ENCODE measurements at places on chromosomes 5 and 9. TPM values are rescaled to one million over a fixed set of nuclear protein-coding genes. Genes with fewer than 3 reads are reported as not detected.

GRCh38 chr9:133459476-133460404, at the start of gene CACFD1:
CACFD1 (plus strand) TSS chr9:133459978; CDS start chr9:133460067, 89 bp downstream.
- DNase-seq = peak; percentile 100

- no peak for DNase-seq
These were observed 5.4 kb downstream of the GOLM1 start for GRCh38 chr9:86093788-86094555.

Gene TARS1
- total RNA-seq = 59.9 TPM

Gene TNC
- 133 TPM for total RNA-seq

DNA sequence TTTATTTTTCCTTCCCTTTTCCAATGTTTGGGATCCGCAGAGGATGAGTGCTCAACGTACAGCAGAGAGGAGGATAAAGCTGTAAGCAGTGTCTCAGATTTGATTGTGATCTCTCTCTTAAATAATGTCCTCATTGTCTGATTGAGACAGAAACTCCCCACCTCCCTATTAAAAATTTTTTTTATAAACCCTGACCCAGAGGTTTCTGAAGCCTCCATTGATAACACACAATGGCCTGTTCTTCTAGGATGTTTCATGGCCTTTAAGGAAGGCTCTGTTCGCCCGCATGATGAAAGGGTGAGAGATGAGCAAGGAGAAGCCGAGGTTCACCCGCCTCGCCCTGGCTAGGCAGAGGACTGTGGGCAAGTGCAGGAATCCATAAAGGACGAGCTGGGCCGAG, 138.2 kb upstream of the GAS1 start:
- DNase-seq = no peak

Gene ENTPD8
- total RNA-seq = 0.09 TPM

- DNase-seq = no peak
These were observed 16.5 kb downstream of the HSDL2 start for GRCh38 chr9:112396416-112396815.

Gene ZCCHC9
- total RNA-seq = 14.2 TPM

DNA sequence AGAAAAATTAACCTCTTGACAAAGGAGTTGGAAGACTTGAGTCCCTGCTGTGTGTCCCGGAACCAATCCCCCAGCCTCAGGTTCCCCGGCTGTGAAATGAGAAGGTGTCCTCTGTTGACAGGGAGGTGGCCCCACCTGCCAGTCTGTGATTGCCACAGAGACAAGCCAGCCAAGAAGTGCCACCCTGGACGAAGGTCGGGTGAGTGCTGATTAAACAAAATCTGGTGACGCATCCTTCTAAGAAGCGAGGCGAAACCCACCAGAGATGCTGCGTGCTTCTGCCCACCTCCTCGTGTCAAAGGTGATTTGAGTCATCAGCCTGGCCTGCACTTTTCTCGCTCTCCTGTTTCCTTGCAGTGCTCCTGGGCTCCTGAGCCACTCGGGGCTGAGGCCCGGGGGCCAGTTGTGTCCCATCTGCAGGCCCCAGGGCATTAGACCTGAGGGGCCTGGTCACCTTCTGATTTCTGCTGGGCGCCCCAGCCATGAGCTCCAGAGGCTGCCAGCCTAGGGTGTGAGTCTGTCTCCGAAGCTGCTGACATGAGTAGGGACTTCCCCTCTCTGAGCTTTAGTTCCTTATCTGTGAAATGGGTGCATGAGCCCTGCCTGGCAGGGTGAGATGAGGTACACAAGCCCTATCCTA, 28.7 kb downstream of the NEK6 start:
- DNase-seq = no peak

DNA sequence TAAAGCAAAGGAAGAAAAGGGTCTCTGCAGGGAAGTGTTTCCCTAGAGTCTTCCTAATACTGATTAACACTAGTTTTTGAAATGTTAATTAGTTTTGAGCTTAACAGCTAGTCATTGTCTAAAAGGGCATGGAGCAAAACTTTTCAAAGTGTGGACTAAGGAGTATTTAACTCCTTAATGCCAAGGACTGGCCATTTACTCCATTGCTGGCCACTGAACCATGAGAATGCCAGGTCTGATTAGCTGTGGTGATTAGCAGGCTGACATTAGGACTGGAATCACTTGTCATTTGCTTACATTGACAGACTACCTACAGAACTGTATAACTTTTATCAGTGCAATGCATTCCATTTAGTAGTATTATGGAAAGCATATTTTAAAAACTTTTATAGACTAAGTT, 987.0 kb downstream of the NR2F1-AS1 start:
- no peak for DNase-seq

- DNase-seq = no peak
These were observed 78.0 kb downstream of the SEC61B start for GRCh38 chr9:99300103-99300439.

DNA sequence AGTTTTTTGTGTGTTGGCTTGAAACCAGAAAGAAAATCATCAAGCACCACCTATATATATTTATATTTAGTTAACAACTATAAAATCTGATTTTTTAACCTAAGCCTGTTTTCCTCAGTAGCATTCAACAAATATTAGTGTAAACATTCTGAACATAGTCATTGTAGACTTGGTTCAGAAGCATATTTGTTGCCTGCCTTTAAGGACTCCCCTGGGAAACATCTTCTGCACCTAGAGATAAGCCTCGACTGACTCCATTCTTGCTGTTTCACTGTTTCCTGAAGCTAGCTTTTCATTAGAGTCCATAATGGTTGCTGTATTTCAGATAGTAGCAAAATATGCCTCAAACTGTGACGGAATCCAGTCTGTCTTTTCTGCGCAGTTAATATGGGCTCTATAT, 123.5 kb downstream of the TRIO start:
- DNase-seq = no peak

Gene RABGAP1
- 94.6 TPM for total RNA-seq

DNA sequence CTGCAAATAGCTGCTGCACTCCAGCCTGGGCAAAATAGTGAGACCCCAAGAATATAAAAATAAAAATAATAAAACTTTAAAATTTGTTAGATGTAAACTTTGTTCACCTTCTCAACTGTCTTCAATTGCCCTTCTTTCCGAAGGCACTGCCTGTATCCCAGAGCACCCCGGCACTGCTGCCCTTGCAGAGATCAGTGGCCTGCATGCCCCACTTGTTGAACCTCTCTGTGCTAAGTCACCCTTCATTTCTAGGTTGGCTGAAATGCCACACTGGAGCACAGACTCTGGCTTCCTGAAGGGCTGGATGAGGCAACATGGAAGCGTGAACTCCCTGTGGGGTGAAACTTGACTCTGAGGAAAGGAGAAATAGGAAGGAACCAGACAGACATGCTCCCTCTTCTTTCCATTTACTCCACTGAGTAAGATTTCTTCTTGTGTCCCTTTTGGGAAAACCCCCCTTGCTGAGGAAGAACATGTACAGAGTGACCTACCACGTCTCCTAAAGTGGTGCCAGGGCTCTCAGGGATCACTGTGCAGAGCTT, 8.4 kb upstream of the JMY start:
- no peak for DNase-seq

Gene PDLIM4
- total RNA-seq = 4.5 TPM

DNA sequence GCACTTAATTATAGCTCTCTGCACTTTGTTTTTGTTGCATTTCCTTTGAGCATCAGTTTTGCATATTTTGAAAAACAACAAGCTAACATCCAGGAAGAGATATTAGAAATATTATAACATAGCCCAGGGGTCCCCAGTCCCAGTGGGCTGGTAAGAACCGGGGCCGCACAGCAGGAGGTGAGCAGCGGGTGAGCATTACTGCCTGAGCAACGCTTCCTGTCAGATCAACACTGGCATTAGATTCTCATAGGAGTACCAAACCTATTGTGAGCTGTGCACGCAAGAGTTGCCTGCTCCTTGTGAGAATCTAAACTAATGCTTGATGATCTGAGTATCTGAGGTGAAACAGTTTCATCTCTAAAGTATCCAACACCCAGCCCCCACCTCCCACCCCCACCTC, 675.9 kb upstream of the ZNF608 start:
- DNase-seq = no peak

DNA sequence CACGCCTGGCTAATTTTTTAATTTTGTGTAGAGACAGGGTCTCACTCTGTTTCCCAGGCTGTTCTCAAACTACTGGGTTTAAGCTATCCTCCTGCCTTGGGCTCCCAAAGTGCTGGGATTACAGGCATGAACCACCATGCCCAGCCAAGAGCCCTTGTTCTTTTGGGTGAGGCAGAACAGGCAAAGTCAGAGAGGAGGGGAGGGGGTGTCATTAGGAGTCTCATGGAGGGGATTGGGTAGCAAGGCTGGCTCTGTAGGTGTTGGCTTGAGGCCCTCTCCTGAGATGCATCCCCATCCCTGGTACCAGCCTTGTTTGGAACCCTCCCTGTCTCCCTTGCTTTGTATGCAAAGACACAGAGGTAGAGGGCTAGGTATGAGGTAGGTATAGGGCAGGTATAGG, 24.1 kb downstream of the GSN start:
- DNase-seq = no peak

GRCh38 chr9:99103901-99104458, 933 bp upstream of the TGFBR1 start:
- DNase-seq = peak; percentile 42

Gene ZER1
- 21.8 TPM for total RNA-seq

Gene GABBR2
- 45.3 TPM for total RNA-seq

GRCh38 chr5:102453716-102454115, 45.1 kb downstream of the SLCO6A1 start:
- DNase-seq = no peak

- no peak for DNase-seq
These were observed 181.6 kb downstream of the SMARCA2 start for GRCh38 chr9:2196757-2197156.

Gene RFX3
- total RNA-seq = 60.9 TPM

Gene ZNF454
- 13.9 TPM for total RNA-seq

Gene MAMDC2
- total RNA-seq = 9.6 TPM

Gene ARID3C
- total RNA-seq = 0.45 TPM

Gene IL7R
- 0.27 TPM for total RNA-seq

GRCh38 chr5:50550267-50550666, 109.2 kb upstream of the EMB start:
- no peak for DNase-seq

Gene SETX
- total RNA-seq = 69.1 TPM

GRCh38 chr5:178110-178509, 13.2 kb upstream of the LRRC14B start:
- DNase-seq = no peak

GRCh38 chr5:14429101-14430050, 152.2 kb upstream of the OTULINL start:
- DNase-seq = peak; percentile 81

DNA sequence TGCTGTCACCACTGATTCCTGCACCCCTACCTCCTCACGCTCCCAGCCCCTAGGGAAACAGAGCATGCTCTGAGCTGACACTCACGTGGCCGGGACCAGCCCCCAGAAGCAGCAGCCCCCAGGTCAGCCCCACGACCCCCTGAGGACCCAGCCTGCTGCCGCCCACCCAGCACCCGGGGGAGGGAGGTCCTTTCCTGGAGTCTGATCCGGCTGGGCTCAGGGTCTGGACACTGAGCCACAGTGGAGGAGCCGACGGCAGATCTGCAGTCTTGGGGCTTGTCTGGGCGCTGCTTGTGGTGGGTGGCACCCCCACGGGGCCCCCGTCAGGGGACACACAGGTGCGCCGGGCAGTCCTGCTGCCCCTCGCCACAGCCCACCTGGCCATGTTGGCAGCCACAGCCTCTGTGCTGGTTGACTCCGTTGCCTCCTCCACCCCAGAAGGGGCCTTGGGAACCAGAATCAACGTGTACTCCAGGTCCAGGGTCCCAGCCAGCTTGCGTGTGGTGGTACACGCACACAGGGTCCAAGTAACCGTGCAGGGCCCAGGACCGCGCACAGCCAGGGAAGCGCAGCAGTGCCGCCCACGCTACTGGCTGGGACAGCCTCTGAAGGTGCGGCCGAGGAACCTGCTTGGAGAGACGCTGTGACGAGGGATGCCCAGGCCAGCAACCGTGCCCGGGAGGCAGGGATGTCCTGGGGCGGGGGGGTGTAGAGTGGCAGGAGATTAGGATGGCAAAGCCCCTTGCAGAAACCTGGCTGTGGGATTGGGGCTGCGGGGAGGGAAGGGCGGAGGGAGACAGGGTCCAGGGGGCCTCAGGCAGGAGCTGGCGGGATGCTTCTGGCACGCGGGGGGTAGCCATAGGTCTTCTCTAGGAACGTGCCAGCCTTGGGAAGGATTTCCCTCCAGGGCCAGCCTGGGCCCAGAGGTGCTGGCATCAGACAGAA, 3.5 kb downstream of the DNLZ start:
- peak; percentile 35 for DNase-seq

GRCh38 chr5:168188182-168188581, 103.3 kb upstream of the WWC1 start:
- DNase-seq = no peak

DNA sequence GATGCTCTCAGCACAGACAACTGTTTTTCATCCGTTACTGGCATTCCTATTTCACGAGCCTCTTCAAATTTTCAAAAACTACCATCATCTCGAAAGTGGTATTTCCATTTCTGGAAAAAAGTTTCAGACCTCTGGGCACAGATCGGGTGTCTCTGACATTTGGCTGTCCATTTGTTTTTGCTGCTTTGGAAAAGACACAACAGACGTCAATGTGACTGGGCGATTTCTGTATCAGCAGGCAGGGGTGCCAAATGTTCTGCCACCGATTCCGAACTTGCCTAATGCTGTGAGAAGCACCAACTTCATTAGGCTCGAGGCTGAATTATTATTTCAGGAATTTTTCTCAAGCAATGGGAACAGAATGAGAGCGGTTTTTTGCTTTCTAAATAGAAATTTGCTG, 105.6 kb downstream of the ARSB start:
- no peak for DNase-seq

DNA sequence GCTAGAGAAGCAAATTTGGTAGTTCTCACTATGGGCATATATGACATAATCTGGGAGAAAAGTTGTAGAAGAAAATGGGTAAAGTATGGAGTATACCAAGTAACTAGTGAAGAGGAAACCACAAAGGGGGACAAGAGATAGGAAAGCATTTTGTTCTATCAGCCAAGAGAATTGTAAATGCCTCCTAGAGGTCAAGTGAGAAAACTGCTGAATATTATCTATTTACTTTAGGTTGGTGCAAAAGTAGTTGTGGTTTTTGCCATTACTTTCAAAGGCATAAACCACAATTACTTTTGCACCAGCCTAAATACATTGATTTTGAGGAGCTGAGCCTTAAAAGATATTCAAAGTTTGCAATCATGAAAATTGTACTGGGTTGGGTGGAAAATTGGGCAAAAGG, 126.7 kb upstream of the GRHPR start:
- no peak for DNase-seq

GRCh38 chr5:140273401-140273877, 29.5 kb downstream of the PFDN1 start:
- no peak for DNase-seq

GRCh38 chr5:132820162-132820754, 7.2 kb downstream of the SOWAHA start:
- DNase-seq = peak; percentile 87

DNA sequence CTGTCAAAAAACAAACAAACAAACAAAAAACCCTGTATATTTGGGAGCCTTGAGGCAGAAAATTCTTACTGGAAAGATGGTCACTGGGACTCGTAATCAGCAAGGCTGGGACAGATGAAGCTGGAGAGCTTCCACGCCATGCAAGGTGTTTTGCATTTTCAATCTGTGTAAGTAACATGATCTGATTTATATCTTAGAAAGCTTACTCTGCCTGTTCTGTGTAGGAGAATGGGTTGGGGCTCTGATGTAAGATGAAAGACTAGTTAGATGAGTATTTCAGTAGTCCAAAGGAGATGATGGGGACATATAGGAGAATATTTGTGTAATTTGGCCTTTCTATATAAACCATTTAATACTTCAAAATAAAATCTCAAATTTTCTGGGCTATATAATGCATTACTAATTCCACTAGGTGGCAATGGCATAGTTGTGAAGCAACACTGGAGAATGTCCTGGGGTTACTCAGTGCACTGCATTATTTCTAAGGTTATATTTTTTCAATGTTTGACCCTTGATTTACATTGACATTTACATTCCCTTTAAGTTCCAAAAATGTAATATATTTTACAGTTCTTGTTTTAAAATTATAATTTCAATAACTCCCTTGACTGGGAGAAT, 21.9 kb upstream of the FSD1L start:
- no peak for DNase-seq
